Activated B cell treated with CpG ODN at 0.5 μM for 24 hours (primary cell): ENCODE measurements at places on chromosomes 4 and X. TPM values are rescaled to one million over a fixed set of nuclear protein-coding genes. Genes with fewer than 3 reads are reported as not detected.

Gene TEX13B
- total RNA-seq, result not detected in 2 replicates

Gene KIT
- total RNA-seq, result not detected in 2 replicates

Gene NEXMIF
- total RNA-seq, result 0.53 and 1.4 TPM in 2 replicates

GRCh38 chr4:85681221-85681657, 206.3 kb downstream of the ARHGAP24 start:
- no peak for DNase-seq

DNA sequence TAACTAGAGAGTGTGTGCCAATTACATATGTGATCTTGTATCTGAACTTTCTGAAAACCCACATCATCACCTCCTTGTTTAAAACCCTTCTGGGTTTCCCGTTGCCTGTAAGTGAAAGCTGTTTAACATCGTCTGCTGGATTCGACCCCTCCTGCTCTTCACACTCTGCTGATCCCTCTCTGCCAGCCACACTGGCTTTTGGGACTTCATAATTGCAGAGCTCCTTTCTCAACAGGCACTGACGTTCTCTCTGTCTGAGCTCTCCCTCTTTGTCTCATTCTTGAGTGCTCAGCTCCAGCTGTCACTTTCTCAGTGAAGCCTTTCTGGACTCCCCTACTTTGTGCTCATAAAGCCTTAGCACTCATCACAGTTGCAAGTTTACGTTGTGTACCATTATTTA, 153.9 kb downstream of the CEP135 start:
- no peak for DNase-seq

DNA sequence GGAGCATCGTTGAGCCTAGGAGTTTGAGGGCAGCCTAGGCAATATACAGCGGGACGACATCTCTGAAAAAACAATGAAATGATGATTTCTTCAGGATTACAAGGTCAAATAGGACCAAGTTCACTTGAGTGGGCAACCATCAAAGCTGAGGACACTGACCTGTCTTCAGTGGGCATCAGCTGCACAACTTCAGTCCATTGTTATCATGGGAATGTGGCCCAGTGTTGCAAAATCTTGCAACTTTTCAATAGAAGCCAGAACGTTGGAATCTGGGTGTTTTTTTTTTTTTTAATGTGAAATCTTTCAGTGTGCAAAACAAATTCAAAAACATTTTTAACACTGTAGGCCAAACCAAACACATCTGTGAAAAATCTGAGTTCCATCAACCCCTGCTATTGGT, 155.4 kb upstream of the PLAC1 start:
- DNase-seq, result no peak

GRCh38 chr4:162770761-162771490, 395.8 kb downstream of the NAF1 start:
- no peak for DNase-seq

DNA sequence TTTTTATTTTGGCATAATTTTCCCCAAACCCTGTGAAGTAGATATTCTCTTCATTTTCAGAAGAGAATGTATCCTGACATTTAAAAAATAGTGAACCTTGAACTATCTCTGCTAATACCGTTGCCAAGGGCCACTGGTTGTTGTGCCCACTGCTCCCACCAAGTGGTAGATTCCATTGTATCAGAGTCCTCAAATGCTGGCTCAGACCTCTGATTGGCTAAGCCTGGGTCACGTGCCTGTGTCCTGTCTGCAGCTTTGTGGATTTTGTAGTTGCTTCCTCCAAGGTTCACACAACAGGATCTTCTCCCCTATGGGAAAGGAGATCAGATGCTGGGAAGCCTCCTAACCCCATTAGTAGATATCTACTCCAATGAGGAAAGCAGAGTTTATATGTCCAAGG, 104.8 kb upstream of the CASK start:
- DNase-seq, result no peak
